ENCODE measurements at places on chromosomes 5 and 9. TPM values are rescaled to one million over a fixed set of nuclear protein-coding genes. Genes with fewer than 3 reads are reported as not detected.
A peak's percentile ranks its signal among the peaks of the same experiment; 100 is the strongest.

GRCh38 chr5:74122979-74123590 lies 497.1 kb downstream of the ARHGEF28 start:
- H3K27me3 ChIP-seq, result no peaks in the 10 kb centered on the region
- DNase-seq, result no peak
- no peak overlapping the region for H3K4me3 ChIP-seq
- H3K27ac ChIP-seq, result no peak overlapping the region
- H3K4me1 ChIP-seq, result peaks cover 15% of the 10 kb centered on the region
- H3K36me3 ChIP-seq, result no peaks in the 10 kb centered on the region

GRCh38 chr9:36598273-36598672 lies 25.6 kb downstream of the MELK start:
- no peak overlapping the region for H3K27ac ChIP-seq
- no peak overlapping the region for H3K4me3 ChIP-seq

GRCh38 chr9:19965336-19965735 lies 176.5 kb upstream of the SLC24A2 start:
- H3K27me3 ChIP-seq, result no peaks in the 10 kb centered on the region
- H3K4me1 ChIP-seq, result peaks cover 7% of the 10 kb centered on the region
- DNase-seq, result no peak
- H3K36me3 ChIP-seq, result no peaks in the 10 kb centered on the region

- H3K36me3 ChIP-seq, result no peaks in the 10 kb centered on the region
- H3K27me3 ChIP-seq, result no peaks in the 10 kb centered on the region
- H3K4me1 ChIP-seq, result peaks cover 3% of the 10 kb centered on the region
- no peak for DNase-seq
- H3K4me3 ChIP-seq, result no peak overlapping the region
- H3K27ac ChIP-seq, result no peak overlapping the region
Observed at GRCh38 chr5:44252545-44252944, 136.7 kb downstream of the FGF10 start.

- no peaks in the 10 kb centered on the region for H3K27me3 ChIP-seq
- H3K4me3 ChIP-seq, result no peak overlapping the region
- DNase-seq, result no peak
- H3K36me3 ChIP-seq, result no peaks in the 10 kb centered on the region
- H3K4me1 ChIP-seq, result peaks cover 5% of the 10 kb centered on the region
Observed at GRCh38 chr9:131387394-131387793, 6.5 kb upstream of the PRRC2B start.

DNA sequence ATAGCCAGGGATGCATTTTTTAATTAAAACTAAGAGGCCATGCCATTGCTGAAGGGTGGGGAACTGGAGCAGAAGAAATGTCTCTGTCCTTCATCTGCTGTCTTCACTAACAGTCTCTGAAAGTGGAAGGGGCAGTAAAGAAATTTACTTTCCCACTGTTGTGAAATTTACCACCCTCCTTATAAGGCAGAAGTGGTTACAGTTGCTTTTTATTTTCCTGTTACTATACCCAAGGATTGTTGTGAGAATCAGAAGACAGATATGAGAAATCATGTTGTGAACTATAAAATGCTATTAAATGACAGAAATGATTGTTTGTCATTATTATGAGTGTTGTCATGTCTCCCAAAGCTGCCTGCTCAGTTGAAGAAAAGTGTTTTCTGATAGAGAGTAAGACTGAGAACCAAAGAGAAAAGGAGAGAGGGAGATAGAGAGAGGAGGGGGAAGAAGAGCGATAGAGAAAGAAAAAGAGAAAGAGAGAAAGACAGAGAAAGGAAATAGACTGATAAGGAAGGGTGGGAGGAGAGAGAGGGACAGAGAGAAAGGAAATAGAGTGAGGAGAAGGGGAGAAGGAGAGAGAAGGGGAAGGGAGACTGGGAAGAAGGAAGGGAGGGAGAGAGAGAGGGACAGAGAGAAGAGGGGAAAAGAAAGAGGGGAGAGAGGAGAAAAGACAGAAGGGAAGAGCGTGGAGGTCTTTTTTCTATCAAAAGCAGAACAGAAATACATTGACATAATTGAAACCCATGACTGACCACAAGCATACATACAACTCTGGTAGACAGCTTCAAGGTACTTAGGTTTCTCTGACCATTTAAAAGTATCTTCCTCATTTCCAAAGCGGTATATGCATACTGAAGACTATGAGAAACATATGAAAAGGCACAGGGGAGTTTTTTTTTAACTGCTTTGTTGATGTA lies 22.5 kb downstream of the SEC61B start:
- no peaks in the 10 kb centered on the region for H3K27me3 ChIP-seq
- no peak overlapping the region for H3K4me3 ChIP-seq
- no peak overlapping the region for H3K27ac ChIP-seq
- no peaks in the 10 kb centered on the region for H3K4me1 ChIP-seq
- DNase-seq, result no peak

DNA sequence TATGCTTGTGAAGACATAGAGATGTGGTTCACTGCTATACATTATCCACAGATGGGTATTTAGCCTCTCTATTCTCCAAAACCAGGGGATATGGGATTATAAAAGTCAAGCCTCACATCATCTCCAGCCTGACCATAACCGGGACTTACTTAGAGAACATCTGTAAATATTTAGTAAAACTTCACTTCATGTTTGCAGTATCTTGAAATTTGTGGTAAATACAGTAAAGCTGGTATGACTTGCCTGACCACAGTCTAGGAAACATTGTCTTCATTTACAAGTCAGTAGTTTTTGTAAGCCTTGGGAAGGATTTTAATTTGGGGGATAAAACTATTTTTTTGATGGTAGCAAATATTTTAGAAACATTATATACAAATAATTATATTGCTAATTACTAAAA lies 64.2 kb downstream of the MAST4 start:
- no peaks in the 10 kb centered on the region for H3K4me1 ChIP-seq
- H3K36me3 ChIP-seq, result no peaks in the 10 kb centered on the region
- DNase-seq, result no peak
- H3K4me3 ChIP-seq, result no peak overlapping the region

GRCh38 chr5:174798551-174798951 lies 74.2 kb downstream of the MSX2 start:
- H3K4me3 ChIP-seq, result no peak overlapping the region
- no peaks in the 10 kb centered on the region for H3K27me3 ChIP-seq
- H3K36me3 ChIP-seq, result no peaks in the 10 kb centered on the region

DNA sequence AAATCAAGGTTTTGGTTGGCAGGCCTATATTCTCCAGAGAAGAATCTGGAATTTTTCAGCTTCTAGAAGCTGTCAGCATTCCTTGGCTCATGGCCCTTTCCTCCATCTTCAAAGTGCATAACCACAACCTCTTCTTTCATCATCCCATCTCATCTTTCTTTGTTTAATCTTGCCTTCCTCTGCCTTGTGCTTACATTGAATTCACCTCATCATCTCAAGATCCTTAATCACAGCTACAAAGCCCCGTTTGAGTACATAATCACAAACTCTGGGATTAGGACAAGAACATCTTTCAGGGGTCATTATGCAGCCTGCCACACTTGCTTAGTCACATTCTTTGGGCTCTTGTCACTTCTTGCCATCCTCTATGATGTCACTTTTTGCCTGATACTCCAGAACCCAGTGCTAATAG lies 130.3 kb downstream of the FOXD1 start:
- H3K4me3 ChIP-seq, result no peak overlapping the region
- DNase-seq, result no peak
- no peak overlapping the region for H3K27ac ChIP-seq

DNA sequence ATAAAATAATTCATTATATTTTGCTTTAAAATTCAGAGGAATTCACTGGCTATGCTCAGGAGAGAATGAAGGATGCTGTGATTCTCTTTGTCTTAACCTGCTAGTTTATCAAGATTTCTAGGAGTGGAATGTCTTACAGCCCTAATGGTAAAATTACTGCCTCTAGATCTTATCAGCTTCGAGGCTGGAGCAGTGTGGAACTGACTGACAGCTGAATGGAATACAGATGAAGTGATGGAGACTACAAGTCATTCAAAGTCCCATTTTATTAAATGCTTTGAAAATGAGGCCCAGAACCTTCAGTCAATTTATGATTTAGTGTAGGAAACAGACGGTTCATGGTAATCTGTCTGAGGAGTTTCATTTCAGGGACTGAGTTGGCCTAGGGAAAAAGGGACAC lies 202.1 kb downstream of the RFX3 start:
- no peak overlapping the region for H3K27ac ChIP-seq
- DNase-seq, result no peak
- H3K36me3 ChIP-seq, result no peaks in the 10 kb centered on the region
- H3K4me1 ChIP-seq, result no peaks in the 10 kb centered on the region
- no peak overlapping the region for H3K4me3 ChIP-seq

GRCh38 chr9:109319626-109320241 lies 1.1 kb downstream of the EPB41L4B start:
- no peak overlapping the region for H3K27ac ChIP-seq
- H3K4me3 ChIP-seq, result peak overlapping the region; percentile 70
- peaks cover 16% of the 10 kb centered on the region for H3K4me1 ChIP-seq
- peaks cover 2% of the 10 kb centered on the region for H3K27me3 ChIP-seq
- H3K36me3 ChIP-seq, result no peaks in the 10 kb centered on the region

Gene SV2C
- under 0.01 TPM for total RNA-seq

Gene PIK3R1
- 109 TPM for total RNA-seq

Gene PFN3
- not detected for total RNA-seq

Gene CTXN3
- total RNA-seq, result not detected
